ENCODE measurements at places on chromosomes 7 and 10.

- no peak for DNase-seq
Observed at GRCh38 chr7:129386506-129386905, 47.7 kb upstream of the STRIP2 start.

- no peak for DNase-seq
Observed at GRCh38 chr7:1807821-1808600, 137.9 kb downstream of the ELFN1 start.

- no peak for DNase-seq
Observed at GRCh38 chr10:16509996-16510395, 11.7 kb downstream of the C1QL3 start.

GRCh38 chr7:103077318-103077717, 2.4 kb downstream of the ARMC10 start:
- no peak for DNase-seq
